ENCODE measurements at places on chromosomes 3 and 15. TPM values are rescaled to one million over a fixed set of nuclear protein-coding genes. Genes with fewer than 3 reads are reported as not detected.

The CCR1 gene
- polyA plus RNA-seq: 8.9 TPM

The ISLR2 gene
- polyA plus RNA-seq: 5.4 TPM

The MUC20 gene
- 22.2 TPM for polyA plus RNA-seq

The PEAK1 gene
- polyA plus RNA-seq: 62.1 TPM

The SPATA16 gene
- not detected for polyA plus RNA-seq

The GPR149 gene
- not detected for polyA plus RNA-seq

The ACTRT3 gene
- 3.1 TPM for polyA plus RNA-seq

The GOLGA6D gene
- polyA plus RNA-seq: 0.13 TPM

The SLC22A14 gene
- polyA plus RNA-seq: 0.11 TPM

The TSPAN3 gene
- 330 TPM for polyA plus RNA-seq

The RNU5B-1 gene
- not detected for polyA plus RNA-seq

GRCh38 chr3:56667973-56668579 lies 15.0 kb downstream of the TASOR start:
- no peak for DNase-seq

- no peak for DNase-seq
Observed at GRCh38 chr3:39401983-39402382, 4.5 kb upstream of the RPSA start.

DNA sequence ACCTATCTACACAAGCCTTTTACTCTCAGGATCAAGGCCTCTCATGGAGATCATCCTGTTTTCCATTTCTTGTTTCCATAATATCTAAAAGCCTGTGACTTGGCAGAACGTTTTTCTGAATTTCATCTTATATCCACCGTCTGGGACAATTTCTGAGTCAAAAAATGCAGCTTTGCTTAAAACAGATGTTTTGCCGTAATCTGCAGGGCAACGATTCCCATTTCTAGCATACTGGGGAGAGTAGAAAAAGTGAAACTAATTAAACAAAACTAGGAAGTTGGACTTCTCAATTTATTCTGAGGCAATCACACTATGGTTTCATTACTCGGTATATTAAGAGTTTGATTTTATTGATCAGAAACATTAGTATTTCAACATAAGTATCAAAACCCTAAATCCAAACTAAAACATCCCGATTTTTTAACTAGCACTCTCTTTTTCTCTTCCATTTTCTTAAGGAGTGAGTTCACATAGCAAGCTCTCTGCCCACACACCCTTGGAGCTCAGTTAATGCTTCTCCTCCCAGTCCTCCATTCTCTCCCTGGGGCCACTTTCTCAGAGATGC lies 33.6 kb downstream of the SPATA12 start:
- no peak for DNase-seq

DNA sequence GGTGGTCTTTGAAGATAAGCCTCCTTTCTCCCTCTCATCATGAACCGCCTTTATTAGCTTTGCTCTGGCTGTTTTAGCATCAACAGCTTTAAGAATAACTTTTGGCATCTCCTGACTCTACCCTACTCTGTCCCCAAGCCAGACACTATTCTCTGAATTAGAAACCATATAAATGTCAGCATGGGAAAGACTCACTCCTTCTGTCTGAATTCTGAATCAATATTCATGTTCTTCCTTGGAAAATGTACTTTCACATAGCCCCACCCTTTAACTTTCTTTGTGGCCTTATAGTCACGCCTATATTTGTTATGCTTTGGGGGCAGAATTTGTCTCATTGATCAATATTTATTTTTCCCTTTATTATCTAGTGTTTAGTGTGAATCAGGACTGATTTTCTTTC lies 131.7 kb upstream of the NR2E3 start:
- no peak for DNase-seq

- no peak for DNase-seq
Observed at GRCh38 chr15:62666046-62666445, 376.5 kb upstream of the TPM1 start.

Data from left lung (tissue), 14 donors.